ENCODE measurements at places on chromosomes 3 and 15.
A peak's percentile ranks its signal among the peaks of the same experiment; 100 is the strongest.

DNA sequence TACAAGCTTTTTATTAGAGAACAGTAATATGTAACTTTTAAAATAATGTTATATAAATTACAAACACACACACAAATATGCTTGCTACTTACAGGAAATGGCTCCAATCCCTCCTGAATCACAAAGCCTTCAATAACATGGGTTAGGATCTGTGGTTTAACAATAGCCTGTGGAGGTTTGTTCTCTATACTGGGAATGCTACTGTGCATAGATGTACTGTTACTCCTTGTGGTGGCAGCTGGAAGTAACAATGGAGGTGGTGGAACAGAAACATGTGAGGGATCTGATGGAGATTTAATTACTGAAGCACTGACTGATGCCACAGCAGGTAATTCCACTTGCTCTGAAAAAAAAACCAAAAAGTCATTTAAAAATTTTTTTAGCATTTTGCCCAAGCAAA lies 64.4 kb downstream of the PHC3 start:
- no peak for DNase-seq

DNA sequence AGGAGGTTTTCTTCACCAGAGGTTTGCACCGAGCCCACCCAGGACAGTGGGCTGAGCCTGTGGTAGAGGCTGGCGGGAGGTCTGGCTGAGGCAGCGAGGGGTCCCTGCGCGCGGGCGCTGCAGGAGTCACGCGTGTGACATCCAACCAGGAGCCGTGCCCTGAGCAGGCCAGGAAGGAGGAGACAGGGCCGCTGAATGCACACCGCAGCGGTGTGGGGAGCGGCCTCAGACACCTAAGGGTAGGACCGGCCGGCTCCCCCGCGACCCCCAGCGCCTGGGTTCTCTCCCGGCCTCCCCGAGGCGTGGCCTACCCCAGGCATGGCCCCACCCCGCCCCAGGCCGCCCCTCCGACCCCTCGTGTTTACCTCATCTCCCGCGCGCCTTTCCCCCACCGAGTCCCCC lies 412 bp downstream of the SLC41A3 start:
- peak; percentile 12 for DNase-seq

- DNase-seq, result no peak
Measured at GRCh38 chr3:49460188-49460890, 9.7 kb upstream of the DAG1 start.

GRCh38 chr3:43102773-43103480 lies 3.0 kb downstream of the POMGNT2 start:
- DNase-seq, result no peak

DNA sequence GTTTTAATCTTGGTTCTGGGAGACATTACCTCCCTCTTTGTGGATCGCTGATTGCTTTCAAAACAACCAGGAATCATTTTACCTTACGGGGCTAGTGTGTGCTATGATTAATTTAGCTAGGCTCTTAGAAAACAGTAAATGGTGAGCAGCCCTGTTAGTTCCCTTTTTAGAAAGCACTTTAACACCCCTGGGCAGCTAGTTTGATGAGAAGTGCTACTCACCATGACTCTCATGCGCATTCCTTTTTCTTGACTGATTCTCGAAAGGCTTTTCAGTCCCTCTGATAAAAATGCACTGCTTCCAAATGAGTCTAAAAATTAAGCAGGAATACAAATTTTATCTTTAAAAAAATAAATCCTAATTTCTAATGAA lies 75.3 kb upstream of the LEKR1 start:
- no peak for DNase-seq
